Activated T-helper 1 cell treated with anti-CD3 and anti-CD28 coated beads, Interleukin-12 subunit alpha, Interleukin-12 subunit beta, Interleukin-2, Interleukin-4 antibody, amounts not matched to agents 30 ng/mL and 10 ng/mL and 1 ng/mL, durations not matched to agents 14 hours and 24 hours and 36 hours (primary cell): ENCODE measurements at places on chromosomes 2 and 18. TPM values are rescaled to one million over a fixed set of nuclear protein-coding genes. Genes with fewer than 3 reads are reported as not detected.

GRCh38 chr2:217986256-217986961, 16.4 kb downstream of the TNS1 start:
- H3K36me3 ChIP-seq, result no peaks in the 10 kb centered on the region
- no peak for DNase-seq
- H3K27ac ChIP-seq, result no peak overlapping the region
- H3K27me3 ChIP-seq, result no peaks in the 10 kb centered on the region
- no peaks in the 10 kb centered on the region for H3K4me1 ChIP-seq

DNA sequence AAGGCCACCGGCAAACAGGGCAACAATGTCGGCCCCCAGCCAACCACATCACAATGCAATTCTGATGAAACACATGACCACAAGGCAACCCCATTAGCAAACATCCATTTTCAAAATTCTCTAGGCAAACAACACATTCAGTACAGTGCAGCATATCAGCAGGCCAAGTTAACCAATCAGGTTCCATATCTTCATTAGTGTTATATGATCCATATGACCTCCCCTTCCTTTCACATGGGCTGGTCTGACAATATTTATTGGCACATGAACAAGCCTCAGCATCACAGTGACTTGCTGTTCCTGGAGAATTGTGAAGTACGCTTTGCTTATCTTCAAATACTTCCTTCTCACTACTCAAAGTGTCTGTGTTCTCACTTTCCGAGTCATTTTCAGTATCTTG, 19.8 kb downstream of the RNF103 start:
- no peaks in the 10 kb centered on the region for H3K27me3 ChIP-seq
- no peaks in the 10 kb centered on the region for H3K4me1 ChIP-seq
- no peak overlapping the region for H3K27ac ChIP-seq

DNA sequence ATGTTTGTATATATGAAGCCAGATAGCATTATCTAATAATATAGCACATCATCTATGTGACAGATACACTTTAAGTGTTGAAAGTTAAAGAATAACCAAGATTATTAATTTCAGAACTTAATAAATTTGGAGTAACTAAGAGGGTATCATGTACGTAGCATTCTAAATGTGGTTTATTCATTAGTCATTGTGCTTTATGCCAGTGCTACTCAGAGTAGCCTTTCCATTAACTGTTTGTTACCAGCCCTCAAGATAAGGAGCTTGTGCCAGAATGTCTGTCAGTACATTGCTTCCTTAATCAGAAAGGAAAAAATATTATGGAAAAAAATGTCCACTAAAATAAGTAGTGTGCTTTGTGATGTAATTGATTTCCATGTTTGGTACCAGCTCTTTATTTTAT, 94.9 kb upstream of the TWSG1 start:
- H3K4me3 ChIP-seq, result no peak overlapping the region
- H3K27ac ChIP-seq, result no peak overlapping the region
- H3K27me3 ChIP-seq, result no peaks in the 10 kb centered on the region
- DNase-seq, result no peak

- no peaks in the 10 kb centered on the region for H3K36me3 ChIP-seq
- H3K4me1 ChIP-seq, result no peaks in the 10 kb centered on the region
- H3K4me3 ChIP-seq, result no peak overlapping the region
These were observed 382.6 kb upstream of the MC4R start for GRCh38 chr18:60755134-60755533.

DNA sequence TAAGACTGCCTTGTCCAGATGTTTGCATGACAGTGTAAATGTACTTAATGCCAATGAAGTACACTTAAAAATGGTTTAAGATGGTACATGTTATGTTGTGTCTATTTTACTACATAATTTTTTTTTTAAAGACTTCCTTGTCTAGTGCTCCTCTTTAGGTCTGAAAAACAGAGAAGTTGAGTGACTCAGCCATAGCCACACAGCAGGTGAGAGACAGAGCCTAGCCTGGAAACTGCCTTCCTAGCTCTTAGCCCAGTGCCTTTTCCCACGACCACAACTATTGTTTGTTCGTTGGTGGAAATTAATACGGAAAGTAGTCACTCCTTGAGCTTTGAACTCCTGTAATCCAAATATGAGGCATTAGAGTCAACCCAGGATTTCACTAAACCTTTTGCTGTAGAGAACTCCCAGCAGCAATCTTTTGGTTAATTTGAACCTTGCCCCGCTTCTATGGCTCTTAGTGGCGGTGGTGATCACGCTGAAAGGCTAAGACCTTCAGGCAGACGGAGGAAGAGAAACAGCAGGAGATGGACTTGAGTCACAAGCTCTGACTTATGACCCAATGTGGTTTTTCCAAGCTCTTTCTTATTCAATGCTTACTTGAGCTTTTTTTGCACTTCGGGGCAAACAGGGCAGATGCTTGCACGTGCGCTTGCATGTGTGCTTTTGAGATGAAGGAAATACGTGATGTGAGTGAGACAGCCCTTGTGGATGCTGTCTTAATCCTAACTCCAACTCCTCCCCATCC, 21.2 kb downstream of the TRIB2 start:
- DNase-seq, result no peak
- no peak overlapping the region for H3K27ac ChIP-seq
- H3K4me3 ChIP-seq, result no peak overlapping the region
- H3K27me3 ChIP-seq, result no peaks in the 10 kb centered on the region
- H3K4me1 ChIP-seq, result peaks cover 11% of the 10 kb centered on the region

DNA sequence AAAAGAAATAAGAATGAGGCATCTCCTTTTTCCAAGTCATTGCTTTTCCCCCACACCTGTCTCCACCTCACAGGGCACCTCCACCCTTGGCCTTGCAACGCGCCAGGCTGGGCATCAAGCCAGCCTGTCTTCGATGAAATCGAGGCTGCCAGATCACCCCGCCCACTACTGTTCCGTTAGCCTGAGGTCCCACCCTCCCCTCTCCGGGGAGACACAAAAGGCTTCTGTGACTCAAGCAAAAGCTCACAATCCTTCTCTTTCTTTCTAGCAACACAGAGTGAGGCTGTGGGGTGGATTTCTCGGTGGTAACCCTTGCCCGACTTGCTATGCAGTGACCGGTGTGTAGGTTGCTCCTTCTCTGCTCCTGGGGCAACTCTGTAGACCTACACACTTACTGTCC, 9.9 kb downstream of the TNP1 start:
- peak; percentile 6 for DNase-seq
- peaks cover 5% of the 10 kb centered on the region for H3K36me3 ChIP-seq
- peaks cover 21% of the 10 kb centered on the region for H3K4me1 ChIP-seq
- H3K4me3 ChIP-seq, result peak overlapping the region; percentile 57
- peaks cover 8% of the 10 kb centered on the region for H3K27me3 ChIP-seq
- H3K27ac ChIP-seq, result peak overlapping the region; percentile 68

DNA sequence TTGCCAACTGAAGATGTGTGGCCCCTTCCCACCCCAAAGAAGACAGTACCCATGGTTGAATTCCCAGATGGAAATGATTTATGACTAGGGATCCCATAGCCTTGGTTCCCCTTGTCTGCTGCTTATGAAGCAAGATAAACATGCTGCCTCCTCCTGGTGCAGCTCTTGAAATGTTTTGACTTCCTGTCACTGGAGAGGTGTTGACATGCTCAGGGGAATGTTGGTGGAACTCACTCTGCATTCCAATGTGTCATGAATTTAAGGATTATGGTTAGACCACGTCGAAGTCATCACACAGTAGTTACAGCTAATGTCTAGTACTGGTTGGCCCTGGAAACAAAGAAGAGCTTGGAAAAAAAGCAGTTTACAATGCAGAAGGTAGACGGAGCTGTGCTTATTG, 69.0 kb upstream of the FAM110C start:
- H3K36me3 ChIP-seq, result no peaks in the 10 kb centered on the region
- H3K4me1 ChIP-seq, result no peaks in the 10 kb centered on the region

DNA sequence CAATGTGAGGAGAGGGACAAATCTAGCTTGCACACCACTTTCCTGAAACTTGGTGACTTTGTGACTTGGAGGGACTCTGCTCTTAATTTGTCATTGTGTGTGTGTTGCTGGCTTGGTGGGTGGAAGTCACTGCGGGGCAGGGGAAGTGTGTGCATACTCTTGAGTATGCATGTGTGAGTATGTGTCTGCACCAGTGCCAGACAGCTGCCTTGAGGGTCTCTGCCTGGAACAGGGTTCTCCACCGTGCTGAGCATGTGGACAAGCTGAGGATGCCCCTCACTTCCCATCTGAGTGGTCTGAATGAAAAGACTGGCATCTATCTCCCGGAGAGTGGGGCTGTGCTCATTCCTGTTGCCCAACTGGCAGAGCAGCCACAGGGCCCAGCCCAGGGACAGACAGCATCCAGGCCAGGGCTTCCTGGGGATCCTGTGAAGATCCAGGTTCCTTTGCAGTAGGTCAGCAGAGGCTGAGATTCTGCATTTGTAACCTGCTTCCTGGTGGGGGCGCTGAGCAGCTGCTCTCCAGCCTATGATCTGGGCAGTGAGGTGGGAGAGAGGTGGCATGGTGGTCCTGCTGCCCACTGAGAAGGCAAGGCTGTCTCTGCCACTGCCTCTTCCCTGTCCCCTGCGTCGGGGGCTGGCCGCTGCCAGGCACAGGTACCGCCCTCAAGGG, 138.9 kb upstream of the HAAO start:
- H3K4me1 ChIP-seq, result no peaks in the 10 kb centered on the region
- no peak overlapping the region for H3K27ac ChIP-seq
- DNase-seq, result no peak
- no peaks in the 10 kb centered on the region for H3K27me3 ChIP-seq
- no peak overlapping the region for H3K4me3 ChIP-seq
- no peaks in the 10 kb centered on the region for H3K36me3 ChIP-seq

DNA sequence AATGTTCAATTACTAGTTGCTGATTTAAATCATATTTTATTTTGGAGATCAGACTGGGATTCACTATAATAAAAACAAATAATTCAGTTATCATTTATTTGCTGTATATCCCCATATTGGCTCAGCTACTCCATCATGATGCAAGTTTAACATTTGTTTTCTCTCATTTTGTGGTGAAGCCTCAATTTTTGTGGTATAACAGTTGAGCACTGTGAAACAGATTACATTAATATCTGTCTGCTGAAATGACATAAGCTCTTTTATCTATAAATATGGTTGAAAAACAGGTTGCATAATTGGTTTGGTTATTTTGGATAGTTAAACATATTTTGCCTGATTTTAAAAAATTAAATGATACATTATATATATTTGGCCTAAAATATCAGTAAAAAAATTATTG, 67.7 kb downstream of the DPP4 start:
- no peaks in the 10 kb centered on the region for H3K27me3 ChIP-seq
- no peak for DNase-seq
- peaks cover 76% of the 10 kb centered on the region for H3K36me3 ChIP-seq

- peaks cover 12% of the 10 kb centered on the region for H3K4me1 ChIP-seq
- no peaks in the 10 kb centered on the region for H3K36me3 ChIP-seq
- H3K27ac ChIP-seq, result no peak overlapping the region
- DNase-seq, result no peak
- no peak overlapping the region for H3K4me3 ChIP-seq
These were observed 17.4 kb upstream of the YES1 start for GRCh38 chr18:829432-829831.

GRCh38 chr2:186281726-186282125, 204.3 kb upstream of the ZC3H15 start:
- H3K4me3 ChIP-seq, result no peak overlapping the region
- no peaks in the 10 kb centered on the region for H3K27me3 ChIP-seq
- no peaks in the 10 kb centered on the region for H3K4me1 ChIP-seq
- DNase-seq, result no peak
- H3K27ac ChIP-seq, result no peak overlapping the region

GRCh38 chr2:206562375-206562774, 79.9 kb upstream of the FAM237A start:
- H3K36me3 ChIP-seq, result no peaks in the 10 kb centered on the region
- peaks cover 11% of the 10 kb centered on the region for H3K4me1 ChIP-seq
- H3K4me3 ChIP-seq, result no peak overlapping the region
- DNase-seq, result no peak

DNA sequence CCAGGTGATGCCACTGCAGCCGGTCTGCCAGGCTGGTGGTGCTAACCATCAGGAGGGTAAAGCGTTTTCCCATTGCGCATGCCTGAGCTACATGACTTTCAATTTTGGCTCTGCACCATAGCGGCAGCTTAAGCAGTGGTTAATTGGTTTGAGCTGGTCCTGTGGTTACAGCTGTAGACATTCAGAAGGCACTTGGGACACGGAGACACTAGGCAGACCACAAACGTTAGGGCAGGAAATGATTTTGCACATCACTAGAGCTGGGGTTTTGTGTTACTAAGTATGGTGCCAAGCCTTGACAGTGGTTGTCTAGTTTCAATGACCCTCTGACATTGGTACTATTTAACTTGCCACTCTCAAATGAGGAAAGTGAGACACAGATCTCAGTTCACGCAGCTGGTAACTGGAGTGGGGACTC, 28.9 kb upstream of the CNOT11 start:
- H3K27ac ChIP-seq, result peak overlapping the region; percentile 48
- H3K27me3 ChIP-seq, result no peaks in the 10 kb centered on the region
- peaks cover 11% of the 10 kb centered on the region for H3K36me3 ChIP-seq
- peak; percentile 37 for DNase-seq
- no peak overlapping the region for H3K4me3 ChIP-seq

DNA sequence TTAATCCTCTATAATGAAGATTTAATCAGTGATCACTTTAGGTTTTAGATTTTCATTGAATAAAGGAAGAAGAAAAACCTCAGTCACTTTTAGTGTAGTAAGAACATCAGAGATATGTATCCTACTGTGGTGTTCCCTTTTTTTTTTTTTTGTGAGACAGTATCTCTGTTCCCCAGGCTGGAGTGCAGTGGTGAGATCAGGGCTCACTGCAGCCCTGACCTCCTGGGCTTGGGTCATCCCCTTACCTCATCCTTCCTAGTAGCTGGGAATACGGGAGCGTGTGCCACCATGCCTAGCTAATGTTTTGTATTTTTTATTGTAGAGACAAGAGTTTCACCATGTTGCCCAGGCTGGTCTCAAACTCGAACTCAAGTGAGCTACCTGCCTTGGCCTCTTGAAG, 5.1 kb downstream of the SLC39A10 start:
- H3K27ac ChIP-seq, result no peak overlapping the region
- peak overlapping the region; percentile 7 for H3K4me3 ChIP-seq
- no peaks in the 10 kb centered on the region for H3K27me3 ChIP-seq
- no peak for DNase-seq

GRCh38 chr2:126811101-126811500, 87.6 kb upstream of the TEX51 start:
- no peaks in the 10 kb centered on the region for H3K36me3 ChIP-seq
- no peak overlapping the region for H3K4me3 ChIP-seq
- no peak overlapping the region for H3K27ac ChIP-seq

DNA sequence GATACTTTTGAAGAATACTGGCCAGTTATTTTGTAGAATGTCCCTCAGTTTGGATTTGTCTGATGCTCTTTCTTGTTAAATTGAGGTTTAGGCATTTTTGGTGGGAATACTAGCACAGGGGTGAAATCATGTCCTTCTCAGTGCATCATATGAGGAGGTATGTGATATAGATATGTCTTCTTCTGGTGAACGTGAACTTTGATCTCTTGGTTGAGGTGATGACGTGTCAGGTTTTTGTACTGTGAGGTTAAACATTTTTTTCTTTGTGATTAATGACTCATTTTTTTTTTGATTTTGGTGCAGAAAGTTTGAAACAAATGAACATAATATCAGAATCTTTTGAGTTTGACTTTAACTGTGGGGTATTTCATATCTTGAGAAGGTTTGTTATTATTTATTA, 11.0 kb downstream of the ZNF407 start:
- DNase-seq, result no peak
- no peaks in the 10 kb centered on the region for H3K27me3 ChIP-seq
- H3K36me3 ChIP-seq, result no peaks in the 10 kb centered on the region
- H3K4me1 ChIP-seq, result no peaks in the 10 kb centered on the region
- no peak overlapping the region for H3K27ac ChIP-seq

TSHZ1 gene
- total RNA-seq, result 12.7 and 13.5 TPM in 2 replicates

LOXHD1 gene
- total RNA-seq, result not detected in 2 replicates

DUSP2 gene
- 494 and 500 TPM in 2 replicates for total RNA-seq

PAX8 gene
- 0.70 and 1.6 TPM in 2 replicates for total RNA-seq
